ENCODE measurements at places on chromosomes 7 and 10.
A peak's percentile ranks its signal among the peaks of the same experiment; 100 is the strongest.

GRCh38 chr7:92368741-92369140 is 78.5 kb upstream of the GATAD1 start:
- no peak for DNase-seq

DNA sequence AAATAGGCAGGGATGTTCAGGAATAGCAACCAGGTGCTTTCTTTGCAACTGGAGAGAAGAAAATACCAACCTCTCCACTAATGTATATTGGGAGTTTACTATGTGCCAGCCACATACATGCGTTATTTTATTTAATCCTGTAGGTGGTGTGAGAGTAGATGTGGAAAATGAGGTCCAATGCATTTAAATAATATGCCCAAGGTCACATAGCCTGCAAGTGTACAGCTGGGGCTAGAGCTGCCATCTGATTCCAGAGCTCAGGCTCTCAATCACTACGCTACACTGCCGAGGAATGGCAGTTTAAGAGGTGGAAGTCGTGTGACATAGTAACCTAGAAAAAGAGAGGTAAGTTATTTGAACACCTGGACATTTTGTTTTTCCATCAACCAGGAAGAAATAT is 277.0 kb downstream of the EXOC4 start:
- DNase-seq, result no peak

- DNase-seq, result no peak
Measured at GRCh38 chr7:102413091-102413490, 16.9 kb downstream of the PRKRIP1 start.

- DNase-seq, result no peak
Measured at GRCh38 chr7:119969054-119969453, 303.9 kb upstream of the KCND2 start.

DNA sequence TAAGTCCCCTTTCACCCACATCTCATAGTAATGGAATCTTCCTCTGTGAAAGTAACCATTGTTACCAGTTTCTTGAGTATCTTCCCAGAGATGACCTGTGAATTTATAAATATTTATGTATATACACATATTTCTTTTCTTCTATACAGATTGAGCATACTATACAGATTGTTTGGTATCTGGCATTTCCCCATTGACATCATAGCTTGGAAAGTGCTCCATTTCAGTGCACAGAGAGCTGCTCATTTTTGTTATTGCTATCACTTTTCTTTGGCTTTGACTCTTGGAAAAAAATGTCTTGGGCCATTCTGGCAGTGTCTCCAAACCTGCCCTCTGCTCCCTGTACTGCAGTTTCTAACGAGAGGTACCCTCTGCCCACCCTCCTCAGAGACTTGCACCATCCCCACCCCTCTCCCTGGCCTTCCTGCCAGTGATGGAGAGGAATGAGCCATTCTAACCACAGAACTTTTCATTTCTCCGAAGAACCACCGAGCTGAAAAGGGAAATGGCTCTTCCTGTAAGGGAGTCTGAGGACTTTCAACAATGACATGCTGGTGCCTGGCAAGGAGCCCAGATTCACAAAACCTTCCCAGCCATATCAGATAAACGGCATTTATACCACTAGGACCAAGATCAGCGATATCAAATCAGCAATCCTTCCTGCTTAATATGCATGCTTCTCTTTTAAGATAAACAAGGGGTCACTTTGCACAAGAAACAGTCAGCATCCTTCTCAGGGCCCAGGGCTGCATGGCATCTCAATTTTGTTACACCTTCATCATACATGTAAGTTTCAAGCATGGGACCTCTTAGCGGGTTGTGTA is 19.7 kb upstream of the CCSER2 start:
- peak; percentile 5 for DNase-seq

DNA sequence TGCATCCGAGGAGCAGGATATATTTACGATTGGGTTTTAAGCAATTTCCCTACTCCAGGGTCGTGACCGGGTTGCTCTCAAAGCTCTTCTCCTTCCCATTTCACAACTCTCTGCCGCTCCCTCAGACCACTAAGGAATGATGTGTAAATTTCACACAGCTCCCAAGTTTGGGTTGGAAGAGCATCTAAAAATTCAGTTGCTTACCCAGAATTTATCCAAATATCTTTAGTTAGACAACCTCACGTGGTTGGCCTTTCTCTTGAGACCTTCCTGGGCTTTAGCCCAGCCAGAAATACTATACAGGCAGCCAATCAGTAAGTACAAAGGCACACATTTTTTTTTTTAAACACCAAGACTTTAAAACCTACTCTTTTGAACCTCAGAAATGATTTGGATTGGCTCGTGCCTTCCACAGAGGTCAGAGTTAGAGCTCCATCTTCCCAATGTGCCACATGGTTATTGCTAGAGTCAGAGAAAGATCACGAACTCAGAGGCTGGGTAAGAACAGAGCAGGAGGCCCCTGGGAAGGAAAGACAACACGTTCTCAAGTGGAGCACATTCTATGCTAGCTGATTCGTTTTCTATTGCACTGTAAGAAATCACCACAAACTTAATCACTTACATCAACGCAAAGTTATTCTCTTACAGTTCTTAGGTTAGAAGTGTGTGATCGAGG is 335.4 kb upstream of the MGMT start:
- no peak for DNase-seq

DNA sequence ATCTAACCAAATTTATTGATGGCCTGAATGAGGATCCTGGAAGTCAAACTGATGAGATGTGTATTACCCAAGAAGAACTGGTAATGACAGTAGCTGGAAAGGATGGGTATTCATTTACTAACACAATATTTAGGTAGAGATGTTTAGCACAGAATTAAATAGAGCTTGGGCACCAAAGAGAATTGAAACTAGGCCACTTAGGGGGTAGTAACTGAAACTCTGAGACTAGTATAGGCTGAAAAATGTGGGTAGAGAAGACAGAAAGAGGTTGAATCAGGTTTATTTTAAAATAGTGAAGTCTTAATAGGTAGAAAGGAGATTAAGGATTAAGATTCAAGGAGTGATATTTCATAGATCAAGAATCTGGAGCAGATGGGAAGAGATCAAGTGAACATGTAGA is 155.8 kb downstream of the MLLT10 start:
- no peak for DNase-seq

- no peak for DNase-seq
Measured at GRCh38 chr10:121579656-121580055, 18.6 kb downstream of the FGFR2 start.

- DNase-seq, result no peak
Measured at GRCh38 chr10:93357680-93358079, 124.5 kb downstream of the MYOF start.

GRCh38 chr7:96225251-96225650 is 96.6 kb downstream of the SLC25A13 start:
- DNase-seq, result no peak

- no peak for DNase-seq
Measured at GRCh38 chr10:10792681-10793080, 225.0 kb upstream of the CELF2 start.

DNA sequence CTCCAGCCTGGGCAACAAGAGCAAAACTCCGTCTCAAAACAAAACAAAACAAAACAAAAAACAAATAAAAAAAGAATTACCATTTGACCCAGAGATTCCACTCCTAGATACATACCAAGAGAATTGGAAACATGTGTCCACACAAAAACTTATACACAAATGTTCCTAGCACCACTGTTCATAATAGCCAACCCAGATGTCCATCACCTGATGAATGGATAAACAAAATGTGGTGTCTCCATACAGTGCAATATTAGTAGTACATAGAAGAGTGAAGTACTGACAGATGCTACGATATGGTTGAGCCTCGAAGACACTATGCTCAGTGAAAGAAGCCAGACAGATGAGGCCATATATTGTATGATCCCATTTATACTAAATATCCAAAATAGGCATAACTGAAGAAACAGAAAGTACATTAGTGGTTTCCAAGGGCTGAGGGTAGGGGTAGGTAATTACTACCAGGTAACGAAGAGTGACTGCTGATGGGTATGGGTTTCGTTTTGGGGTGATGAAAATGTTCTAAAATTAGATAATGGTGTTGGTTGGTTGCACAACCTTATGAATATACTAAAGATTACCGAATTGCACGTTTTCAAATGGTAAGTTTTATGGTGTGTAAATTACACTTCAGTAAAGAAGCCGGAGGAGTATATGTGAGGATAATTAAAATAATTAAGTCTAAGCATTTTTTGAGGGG is 20.0 kb downstream of the MYO1G start:
- no peak for DNase-seq

- no peak for DNase-seq
Measured at GRCh38 chr7:91771394-91771793, 109.1 kb downstream of the MTERF1 start.

DNA sequence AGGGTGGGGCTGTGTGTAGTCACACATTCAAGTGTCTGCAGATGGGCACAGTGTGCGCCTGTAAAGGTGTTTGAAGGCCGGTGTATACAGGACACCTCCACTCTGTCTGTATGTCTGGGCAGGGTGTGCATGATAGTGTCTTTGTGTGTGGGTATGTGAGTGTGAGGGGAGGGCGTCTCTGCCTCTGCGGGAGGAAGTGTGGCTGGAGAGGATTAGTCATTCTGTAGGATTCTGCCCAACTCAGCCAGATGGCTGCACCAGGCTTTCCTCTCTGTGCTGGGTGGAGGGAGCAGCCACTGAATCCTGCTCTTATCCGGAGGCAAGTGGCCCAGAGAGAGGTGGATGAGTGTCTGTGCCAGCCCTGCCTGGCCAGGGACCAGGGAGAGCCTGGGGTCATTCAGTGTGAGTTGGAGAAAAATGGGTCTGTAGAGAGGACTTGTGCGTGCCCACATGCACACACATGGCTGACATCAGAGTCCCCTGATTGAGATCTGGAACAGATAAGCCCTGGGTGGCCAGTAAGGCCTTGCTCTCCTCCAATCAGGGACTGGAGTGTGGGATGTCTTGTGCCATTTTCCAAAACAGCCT is 1.7 kb downstream of the SFXN3 start:
- peak; percentile 75 for DNase-seq

- no peak for DNase-seq
Measured at GRCh38 chr7:668139-668931, 58.2 kb upstream of the DNAAF5 start.

- no peak for DNase-seq
Measured at GRCh38 chr10:63145782-63146181, 12.7 kb downstream of the NRBF2 start.

- no peak for DNase-seq
Measured at GRCh38 chr7:96598421-96598820, 111.2 kb downstream of the SEM1 start.

- no peak for DNase-seq
Measured at GRCh38 chr10:6162589-6163356, 40.0 kb upstream of the PFKFB3 start.

DNA sequence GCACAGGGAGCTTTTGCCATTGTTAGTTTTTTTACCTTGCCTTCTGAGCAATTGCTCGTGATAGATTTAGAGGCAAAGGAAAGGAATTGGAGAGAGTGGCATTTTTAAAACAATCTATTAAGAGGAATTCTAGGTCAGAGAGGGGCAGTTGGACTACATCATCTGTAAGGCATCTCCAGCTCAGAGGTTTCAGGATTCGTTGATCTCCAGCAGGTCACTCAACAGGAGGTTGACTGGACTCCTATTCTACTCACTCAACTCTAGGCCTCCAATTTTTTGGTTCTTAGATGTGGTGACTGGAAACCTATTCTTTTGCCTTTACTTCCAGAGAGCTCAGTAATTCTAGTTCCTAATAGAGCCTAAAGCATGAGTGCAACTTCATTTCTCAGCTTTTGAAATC is 42.8 kb downstream of the TBXAS1 start:
- DNase-seq, result no peak

- no peak for DNase-seq
Measured at GRCh38 chr7:128427289-128427891, 17.6 kb upstream of the IMPDH1 start.

DNA sequence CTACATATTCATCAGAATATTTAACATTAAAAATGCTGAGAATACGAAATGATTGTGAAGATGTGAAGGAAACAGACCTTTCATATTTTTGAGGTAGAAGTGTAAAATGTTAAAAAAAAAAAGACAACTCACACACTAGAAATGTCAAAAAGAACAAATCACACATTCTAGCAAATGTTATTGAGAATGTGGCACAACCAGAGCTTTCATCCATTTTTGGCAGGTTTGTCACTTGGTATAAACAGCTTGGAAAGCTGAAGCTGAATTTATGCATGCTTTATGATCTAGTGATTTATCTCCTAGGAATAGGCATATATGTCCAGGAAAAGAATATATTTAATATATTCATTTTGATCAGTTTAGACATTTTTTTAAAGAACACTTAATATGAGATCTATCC is 784.9 kb upstream of the GHITM start:
- DNase-seq, result no peak

DNA sequence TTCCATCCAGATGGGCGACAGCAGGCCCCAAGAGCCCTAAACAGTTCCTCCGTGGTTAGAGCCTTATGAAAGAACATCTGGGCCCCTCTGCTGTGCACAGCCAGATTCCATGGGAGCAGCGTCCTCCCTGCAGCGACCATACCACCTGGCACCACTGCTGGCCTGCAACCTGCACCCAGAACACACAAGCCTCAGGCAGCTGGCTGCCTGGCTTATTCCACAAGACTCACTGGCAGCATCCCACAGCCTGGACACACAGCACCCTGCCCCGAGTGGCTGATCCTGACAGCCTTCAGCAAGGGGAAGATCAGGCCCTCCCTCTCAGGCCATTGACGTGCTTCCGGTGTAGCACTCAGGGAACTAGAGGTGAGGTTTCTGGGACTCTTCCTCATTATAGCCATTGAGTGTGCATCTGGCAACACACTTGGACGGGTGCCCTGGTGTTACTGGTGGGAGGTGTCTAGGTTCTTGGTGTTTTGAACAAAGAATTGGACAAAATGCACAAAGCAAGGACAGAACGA is 33.7 kb upstream of the ERCC6 start:
- no peak for DNase-seq

DNA sequence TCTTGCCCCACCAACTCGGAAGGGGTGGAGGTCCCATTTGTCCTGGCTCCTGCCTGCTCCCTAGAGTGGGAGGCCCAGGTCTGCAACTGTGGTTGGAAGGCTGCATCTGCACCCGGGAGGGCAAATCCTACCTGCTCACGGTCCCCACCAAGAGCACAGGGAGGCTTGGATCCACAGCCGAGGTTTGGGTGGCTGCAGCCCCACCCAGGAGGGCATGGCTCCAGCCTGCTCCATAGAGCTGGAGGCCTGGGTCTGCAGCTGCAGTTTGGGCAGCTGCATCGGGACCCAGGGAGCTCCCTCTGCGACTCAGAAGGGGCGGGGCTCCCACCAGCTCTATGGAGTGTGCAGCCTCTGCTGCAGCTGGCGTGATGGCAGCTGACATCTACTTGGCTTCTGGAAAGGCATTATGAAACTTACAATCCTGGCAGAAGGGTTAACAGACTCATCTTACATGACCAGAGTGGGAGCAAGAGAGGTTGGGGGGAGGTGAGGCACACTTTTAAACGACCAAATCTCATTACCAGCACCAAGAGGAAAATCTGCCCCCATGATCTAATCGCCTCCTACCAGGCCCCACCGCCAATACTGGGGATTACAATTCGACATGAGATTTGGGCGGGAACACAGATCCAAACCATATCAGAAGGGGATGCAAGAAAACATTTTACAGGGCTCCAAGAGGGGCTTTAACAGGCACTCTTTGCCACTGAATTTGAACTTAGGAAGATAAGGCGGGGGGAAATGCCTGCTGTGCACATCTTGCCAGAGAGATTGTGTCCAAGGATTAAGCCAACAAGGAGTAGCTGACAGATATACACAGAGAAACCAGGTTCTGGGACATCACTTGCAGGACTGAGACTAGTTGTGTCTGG is 8.2 kb upstream of the BLVRA start:
- no peak for DNase-seq

- DNase-seq, result no peak
Measured at GRCh38 chr7:151748733-151749132, 128.2 kb downstream of the PRKAG2 start.

- no peak for DNase-seq
Measured at GRCh38 chr10:126181626-126182025, 206.7 kb downstream of the ADAM12 start.

GRCh38 chr10:122044713-122045112 is 55.8 kb downstream of the TACC2 start:
- DNase-seq, result no peak

Measured in stimulated activated CD4-positive, alpha-beta T cell treated with anti-CD3 and anti-CD28 coated beads, Interleukin-4, amount 100 ng/mL, for 4 hours (primary cell).